ENCODE measurements at places on chromosomes 13 and 19.

DNA sequence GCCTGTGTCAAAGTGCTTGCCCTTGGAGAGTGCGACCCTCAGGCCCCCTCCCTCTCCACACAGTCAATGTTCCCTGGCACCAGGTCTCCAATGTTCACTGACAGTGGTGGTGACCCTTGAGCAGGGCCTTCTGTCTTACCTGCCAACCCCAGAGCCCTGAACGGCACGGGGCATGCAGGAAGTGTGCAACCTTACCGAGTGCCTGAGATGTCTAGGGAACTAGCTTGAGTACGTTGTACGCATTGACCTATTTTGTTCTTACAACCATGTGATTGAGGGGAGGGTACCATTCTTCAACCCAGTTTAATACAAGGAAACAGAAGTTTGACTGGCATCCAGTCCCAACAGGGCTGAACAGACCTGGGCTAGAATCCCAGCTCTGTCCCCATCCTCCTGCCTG is 13.2 kb downstream of the MAG start:
- no peak for DNase-seq

DNA sequence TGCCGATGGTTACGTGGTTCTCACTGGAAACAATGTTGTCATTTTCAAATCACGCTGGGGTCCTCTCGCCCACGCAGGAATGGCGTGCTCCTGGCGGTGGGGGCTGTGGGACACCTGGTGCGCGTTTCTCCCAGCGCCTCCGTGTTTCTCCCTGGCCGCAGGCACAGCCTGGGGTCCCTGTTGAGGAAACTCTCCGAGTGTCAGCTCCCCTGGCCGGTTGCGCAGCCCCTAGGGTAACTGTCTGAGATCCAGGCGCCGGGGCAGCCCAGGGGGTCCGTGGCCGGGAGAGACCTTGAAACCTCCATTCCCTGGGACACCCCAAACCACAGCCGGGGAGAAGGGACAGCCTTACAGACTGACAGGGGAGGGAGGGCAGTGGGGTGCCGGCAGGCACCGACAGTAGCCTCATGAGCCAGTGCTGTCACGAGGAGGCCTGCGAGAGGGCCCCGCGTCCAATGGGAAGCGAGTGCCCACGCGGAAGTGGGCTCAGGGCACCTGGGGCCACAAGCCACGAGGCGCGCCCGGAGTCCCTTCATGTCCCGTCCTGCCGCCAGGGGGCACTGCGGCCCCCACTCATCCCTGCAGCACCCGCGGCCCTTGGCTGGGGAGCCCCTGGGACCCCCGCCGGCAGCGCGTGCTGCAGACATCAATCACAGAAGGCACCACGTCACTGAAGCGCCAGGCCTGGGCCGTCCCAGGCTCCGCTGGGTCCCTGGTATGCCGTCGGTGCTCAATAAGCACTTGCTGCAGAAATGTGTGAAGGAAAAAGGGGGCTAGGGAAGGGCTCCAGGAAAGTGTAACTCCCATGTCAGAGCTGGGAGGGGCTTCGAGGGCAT is 9.5 kb downstream of the ADAMTSL5 start:
- peak; percentile 42 for DNase-seq

- DNase-seq = no peak
These were observed 61.3 kb downstream of the DCLK1 start for GRCh38 chr13:36069881-36070366.

GRCh38 chr13:39692660-39693438 is 37.4 kb downstream of the COG6 start:
- DNase-seq = peak; percentile 47

DNA sequence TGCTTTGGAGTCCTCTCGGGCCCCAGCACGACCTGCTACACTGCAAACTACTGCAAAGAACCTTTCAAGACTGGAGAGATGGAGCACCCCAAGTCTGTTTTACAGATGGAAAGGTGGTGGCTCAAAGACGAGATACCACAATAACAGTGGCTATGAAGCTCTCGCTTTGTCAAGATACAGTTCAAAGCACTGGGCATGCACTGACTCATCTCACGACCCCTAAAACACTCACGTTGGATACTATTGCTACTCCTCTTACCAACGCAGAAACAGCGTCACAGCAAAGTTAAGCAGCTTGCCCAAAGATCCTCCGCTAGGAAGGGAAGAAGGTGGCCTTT is 24.0 kb upstream of the LAIR1 start:
- DNase-seq = no peak

GRCh38 chr13:48643159-48643558 is 10.6 kb upstream of the CYSLTR2 start:
- no peak for DNase-seq

DNA sequence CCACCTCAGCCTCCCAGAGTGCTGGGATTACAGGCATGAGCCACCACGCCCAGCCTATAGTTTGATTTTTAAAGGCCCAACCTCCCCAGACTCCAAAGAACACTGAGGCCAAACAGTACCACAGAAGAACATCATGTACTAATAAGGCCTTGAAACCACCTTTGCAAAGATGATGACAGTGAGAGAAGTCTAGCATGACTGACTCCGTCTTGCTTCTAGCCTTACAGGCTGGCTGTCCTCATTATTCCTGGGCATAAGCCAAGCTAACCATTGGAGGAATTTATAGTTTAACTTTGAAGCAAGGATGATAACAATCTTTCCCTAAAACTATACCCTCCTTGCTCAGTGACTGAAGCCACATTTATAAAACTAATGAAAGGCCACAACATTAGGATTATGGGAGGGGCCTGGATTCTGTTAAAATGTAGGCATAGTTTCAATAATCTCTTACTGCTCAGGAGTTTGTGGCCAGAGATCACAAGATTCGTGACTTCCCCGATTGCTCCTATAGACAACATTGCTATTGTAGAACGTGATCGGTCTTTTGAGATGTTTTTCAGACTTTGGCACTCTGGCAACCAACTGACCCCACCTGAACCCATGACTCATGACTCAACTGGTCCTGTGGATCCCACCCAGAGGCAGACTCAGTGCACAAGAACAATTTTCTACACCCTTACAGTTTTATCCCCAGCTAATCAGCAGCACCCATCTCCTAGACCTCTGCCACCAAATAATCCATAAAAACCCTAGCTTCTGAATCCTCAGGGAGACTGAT is 17.6 kb downstream of the GPR42 start:
- no peak for DNase-seq

- no peak for DNase-seq
These were observed 80.6 kb downstream of the URI1 start for GRCh38 chr19:30022659-30023058.

- no peak for DNase-seq
These were observed 3.8 kb downstream of the DOCK9 start for GRCh38 chr13:98974053-98974452.

DNA sequence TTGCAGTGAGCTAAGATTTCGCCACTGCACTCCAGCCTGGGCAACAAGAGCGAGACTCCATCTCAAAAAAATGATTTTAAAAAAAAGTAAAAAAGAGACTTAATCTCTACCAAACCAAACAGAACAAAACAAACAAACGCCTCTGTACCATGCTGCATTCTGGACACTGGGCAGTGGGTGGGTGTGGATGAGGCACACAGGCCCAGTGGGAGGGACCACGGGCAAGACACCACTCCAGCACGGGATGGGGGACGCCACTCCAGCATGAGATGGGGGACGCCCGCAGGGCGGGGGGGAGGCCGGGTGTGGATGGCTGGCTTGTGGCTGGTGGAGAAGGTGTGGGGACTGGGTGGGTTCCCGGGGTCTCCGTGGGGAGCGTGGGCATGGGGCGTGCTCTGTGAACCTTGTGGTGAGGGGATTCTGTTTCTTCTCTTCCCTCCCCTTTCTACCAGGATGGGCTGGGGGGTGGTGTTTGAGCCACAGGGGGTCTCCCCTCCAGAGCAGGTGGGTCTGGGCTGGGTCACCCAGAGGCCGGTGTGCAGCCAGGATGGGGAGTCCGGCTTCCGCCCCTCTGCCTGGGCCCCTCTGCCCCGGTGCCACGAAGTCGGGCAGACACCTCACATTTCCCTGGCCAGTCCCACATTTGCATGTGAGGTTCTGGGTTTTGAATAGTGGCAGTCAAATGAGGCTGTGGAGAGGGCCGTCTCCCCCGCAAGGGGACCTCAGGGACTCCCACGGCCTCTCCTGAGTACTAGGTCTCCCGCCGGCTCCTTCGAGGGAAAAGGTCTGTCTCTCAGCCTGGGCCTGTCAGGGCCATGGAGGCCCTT is 23.9 kb upstream of the MATK start:
- DNase-seq = no peak

GRCh38 chr13:32010136-32010535 is 21.4 kb upstream of the FRY start:
- no peak for DNase-seq
